Osteocyte (in vitro differentiated cells): ENCODE measurements at places on chromosomes 13 and 19. TPM values are rescaled to one million over a fixed set of nuclear protein-coding genes. Genes with fewer than 3 reads are reported as not detected.

DNA sequence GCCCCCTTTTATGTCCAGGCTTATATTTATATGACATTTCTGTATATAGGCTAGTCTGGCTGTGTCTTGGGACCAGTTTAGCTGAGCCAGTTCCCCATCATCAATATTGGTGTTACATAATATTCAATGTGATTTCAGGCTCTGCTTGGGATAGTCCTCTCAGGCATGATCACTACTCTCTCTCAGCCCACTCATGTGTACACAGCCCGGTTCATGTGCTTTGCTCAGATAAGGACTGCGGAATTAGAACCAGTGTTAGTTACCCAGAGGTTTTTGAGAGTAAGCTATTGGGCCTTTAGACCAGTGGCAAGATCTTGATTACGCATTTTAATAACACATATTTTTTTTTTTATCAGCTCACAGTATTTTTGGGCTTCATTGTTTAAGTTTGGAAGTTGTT, 219.9 kb downstream of the GPC5 start:
- DNase-seq: no peak

- no peak for DNase-seq
Observed at GRCh38 chr13:39688699-39689405, 33.4 kb downstream of the COG6 start.

Gene CEACAM1
- not detected in 2 replicates for total RNA-seq

DNA sequence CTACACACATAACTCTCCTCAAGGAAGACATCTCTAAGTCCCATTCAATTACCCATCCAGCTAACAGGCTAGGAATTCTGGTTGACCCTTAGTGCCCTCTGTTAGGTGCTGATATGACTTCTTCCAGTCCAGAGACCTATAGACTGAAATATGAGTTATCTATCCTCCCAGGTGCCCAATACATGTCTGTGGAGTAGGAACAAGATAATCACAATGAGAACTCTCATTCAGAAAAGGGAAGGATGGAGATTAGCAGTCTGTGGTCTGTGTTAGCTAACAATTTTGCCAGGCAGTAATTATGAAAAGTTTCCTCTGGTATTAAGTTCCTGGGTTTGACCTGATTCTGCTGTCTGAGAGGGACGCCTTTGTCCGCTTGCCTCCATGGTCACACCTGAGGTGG, 44.2 kb upstream of the SLAIN1 start:
- DNase-seq: no peak

DNA sequence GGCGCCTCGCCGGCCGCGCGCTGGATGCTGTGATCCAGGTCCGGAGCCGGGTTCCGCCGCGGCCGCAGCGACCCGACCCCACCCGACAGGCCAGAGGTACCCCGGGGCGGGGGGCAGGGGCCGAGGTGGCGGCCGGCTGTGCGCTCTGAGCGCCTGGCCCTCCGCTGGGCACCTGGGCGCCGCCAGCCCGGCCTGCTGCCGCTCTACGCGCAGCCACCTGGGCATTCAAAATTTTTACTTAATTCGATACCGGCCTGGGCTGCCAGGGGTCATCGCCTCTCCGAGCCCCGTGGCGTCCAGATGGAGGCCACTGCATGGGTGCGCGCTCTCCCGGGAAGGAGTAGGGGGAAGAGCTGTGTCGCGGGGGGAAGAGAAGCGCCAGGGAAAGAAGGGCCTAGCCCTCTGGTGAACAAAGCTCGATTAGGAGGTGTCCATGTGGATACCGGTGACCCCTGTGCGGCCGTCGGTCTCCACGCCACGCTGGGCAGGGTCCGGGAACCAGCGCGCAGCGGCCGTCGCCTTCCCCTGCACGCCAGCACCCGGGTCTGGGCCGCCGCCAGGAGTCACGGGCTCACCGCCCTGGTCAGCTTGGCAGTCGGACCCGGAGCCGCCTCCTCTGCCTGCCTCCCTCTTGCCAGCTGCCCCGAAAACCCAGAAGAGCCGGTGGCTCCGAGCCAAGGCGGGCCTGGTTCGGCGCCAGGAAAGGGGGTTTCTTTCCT, 666 bp downstream of the BIVM start:
- DNase-seq: peak; percentile 86

Gene TEX29
- total RNA-seq: 1.9 TPM in 1 of 2 replicates, not detected in the other

DNA sequence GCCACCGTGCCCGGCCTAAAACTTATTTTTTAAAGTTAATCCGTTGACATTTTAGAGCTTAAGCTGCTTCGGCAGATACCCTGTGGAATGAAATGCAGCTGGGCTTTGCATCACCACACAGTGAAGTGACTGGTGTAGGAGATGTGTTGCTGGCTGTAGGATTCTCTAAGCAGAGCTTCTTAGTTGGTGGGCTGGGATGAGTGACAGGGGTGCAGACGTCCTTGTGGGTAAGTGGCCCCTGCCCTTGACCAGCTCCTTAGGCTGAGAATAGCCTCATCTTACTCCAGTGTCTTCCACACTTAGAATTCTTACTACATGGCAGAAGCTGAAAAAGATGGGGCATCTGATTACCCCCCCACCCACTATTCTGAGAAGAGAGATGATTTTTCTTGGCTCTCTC, 11.6 kb downstream of the GATAD2A start:
- DNase-seq: no peak

DNA sequence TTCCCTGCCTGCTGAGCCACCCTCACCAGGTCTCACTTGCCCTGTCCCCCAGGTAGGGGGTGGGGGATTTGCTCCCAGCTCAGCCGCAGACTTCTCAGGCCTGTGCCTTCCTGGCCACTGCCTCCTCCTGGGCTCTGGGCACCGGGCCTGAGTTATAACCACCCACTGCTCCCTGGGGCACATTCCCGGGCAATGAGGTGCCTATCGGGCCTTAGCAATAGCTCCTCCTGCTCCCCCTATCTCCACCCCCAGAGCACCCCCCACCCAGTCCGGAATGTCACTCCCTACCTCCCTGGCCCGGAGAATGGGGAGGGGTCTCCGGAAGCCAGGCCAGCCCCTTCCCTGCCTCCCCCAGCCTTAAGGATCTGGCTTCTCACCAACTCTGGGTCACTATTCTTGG, at the start of gene KLK5:
Gene KLK5, minus strand, starts transcription at position 129 of the 400 bp plus-strand sequence. CDS start 381 bp downstream, outside the sequence.
- no peak for DNase-seq

- DNase-seq: no peak
Observed at GRCh38 chr13:100040196-100040595, 48.7 kb upstream of the PCCA start.

Gene TMEM238
- 0.70 and 1.1 TPM in 2 replicates for total RNA-seq

GRCh38 chr19:1780272-1780958, 27.1 kb downstream of the ONECUT3 start:
- DNase-seq: no peak

DNA sequence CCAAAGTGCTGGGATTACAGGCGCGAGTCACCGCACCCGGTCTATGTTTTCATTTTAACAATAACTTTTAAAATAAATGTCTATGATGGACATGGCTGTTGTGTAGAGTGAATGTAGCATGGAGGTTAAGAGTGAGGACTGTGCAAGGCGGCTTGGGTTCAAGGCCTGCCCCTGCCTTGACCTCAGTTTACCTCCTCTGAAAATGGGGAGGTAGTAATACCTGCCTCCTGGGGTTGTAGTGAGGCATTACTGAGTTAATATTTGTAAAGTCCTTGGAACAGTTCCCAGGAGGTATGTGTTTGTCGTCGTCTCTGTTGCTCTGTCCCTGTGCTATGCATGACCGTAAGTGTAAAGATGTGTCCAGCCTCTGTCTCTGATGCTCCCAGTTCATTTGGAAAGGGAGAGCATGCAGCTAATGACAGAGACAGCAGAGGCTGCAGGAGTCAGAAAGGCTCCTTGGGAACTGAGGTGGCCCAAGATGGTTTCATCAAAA, 9.4 kb downstream of the GARRE1 start:
- DNase-seq: no peak

GRCh38 chr13:79393564-79394249, 12.3 kb downstream of the RBM26 start:
- DNase-seq: peak; percentile 87

Gene SBK2
- total RNA-seq: not detected in 2 replicates

Gene GRK1
- 0.24 TPM in 1 of 2 replicates, not detected in the other for total RNA-seq

DNA sequence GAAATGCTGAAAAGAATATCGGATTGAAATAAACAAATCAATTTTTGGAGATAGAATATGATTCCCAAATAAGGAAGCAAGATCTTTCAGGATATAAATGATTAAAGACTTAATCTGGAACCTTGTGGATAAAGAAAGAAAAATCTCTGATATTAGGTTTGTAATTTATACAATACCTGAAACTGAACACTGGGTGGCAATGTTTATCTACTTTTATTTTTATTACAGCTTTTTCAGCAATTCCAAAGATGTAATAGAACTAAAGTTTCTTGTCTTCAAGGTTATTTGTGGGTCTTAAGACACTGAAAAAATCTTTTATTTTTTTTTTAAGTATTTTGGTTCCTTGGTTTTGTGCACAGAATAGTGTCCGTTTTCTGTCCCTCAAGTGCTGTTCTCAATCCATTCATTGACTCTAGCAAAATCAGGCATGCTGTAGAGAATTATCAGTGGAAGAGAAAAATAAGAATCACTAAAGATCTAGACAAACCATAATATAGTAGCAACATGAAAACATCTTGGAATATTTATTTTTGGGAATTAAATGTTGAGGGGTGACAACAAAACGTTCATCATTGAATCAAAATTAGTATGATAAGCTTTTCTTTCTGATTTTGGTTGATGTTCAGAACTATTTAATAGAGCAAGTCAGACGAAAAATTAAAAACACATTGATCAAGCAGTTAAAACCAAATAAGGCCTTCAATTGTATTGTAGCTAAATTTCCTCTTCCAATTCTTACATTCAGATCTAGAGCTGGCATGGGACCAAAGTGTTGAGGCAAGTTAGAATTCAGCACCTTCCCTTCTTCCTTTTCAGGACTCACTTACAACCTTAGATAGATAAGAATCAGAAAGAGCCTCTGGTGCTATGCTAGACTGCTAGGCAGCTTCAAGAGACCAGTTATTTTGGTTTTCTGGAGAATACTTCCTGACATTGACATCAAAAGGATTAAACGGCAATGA, 704.4 kb upstream of the PCDH20 start:
- DNase-seq: no peak

Gene NKG7
- not detected in 2 replicates for total RNA-seq

DNA sequence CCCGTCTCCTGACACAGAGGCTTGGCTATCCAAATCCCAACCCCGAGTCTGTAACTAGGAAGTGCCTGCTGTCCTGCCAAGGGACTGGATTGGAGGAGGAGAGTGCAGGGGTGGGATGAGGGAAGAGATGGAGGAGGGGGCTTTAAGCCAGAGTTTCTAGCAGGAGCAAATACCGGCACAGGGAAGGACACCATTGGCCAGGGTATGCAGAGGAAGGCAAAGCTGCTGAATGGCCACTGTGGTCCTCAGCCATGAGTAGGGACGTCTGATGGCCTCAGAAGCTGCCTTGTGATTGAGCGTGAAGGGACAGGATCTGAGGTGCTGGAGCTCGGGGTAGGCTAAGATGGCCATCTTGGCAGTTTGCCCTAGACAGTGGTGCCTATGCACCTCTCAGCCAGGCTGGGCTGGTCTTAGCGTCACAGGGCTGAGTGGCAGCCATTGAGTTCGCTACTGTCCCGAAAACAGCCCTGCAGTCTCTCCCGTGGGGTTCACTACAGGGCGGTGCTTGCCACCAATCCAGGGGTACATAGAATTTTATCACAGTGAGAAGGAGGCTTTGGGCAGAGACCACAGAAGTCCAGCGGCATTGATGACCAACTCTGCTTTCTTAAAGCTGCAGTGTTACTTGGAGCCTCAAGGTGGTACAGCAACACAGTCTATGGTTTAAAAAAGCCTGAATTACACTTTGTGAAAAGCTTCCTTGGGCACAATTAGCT, 61.8 kb downstream of the AKAP11 start:
- DNase-seq: no peak

Gene MTIF3
- total RNA-seq: 38.9 and 41.6 TPM in 2 replicates

Gene NECTIN2
- 117 TPM in 2 replicates for total RNA-seq

Gene ZBTB32
- not detected in 2 replicates for total RNA-seq

Gene NLRP5
- total RNA-seq: not detected in 2 replicates

DNA sequence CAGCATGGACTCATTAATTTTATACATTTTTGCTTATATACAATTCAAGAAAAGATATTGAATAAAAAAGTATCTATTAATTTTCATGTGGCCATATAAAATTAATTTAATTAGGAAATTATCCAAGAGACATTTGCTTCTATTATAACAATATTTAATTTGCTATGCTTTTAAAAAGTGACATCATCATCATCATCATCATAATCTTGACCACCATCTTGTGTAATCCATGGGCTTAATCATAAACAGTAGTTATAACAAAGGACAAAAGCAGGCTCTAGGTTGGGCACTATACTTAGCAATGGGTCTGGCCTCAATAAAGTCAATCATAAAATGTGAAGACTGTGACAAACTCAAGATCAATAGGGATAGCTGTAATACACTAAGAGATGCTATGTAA, 1031.6 kb downstream of the SLITRK1 start:
- no peak for DNase-seq

DNA sequence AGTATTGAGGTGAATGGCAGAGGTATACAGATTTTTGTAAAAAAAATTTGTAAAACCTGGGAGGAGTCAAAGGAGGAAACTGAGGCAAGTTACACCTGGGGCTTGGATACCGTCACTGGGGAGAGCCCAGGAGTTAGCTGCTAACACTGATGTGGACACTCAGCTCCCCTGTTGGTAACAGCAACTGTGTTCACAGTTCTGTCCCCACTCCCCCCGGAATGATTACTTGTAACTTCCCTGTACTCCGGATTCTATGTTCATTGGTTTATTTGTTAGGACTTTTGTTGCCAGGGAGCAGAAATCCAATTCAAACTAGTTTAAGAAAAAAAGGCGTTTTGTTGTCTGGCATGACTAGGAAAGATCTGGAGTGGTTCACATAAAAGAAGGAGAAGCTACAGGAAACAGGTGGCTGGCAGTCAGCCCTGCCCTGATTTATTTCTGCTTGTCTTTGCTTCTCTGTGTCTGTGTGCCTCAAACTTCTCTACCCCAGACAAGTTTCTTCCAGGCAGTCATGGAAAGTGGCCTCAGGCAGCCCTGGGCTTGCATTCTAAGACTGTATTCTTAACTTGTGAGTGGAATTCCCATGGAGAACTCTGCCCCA, 2.3 kb upstream of the GPR12 start:
- DNase-seq: no peak

DNA sequence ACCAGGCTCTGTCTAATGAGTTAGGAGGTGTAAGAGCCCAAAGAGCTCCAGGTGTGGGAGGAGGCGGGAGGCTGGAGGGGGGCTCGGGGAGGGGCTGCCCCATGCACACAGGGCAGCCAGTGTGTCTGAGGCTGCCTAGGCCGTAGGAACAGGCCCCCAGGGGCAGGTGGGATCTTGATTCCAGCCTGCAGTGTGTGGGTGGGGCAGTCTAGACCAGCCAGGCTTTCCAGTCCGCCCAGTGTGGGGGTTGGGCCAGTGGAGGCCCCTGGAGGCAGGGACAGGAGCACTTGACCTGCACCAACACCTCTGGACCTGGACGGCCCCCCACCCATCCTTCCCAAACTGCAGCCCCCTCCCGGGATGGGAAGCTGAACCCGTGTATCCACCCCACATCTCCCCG, 5.4 kb upstream of the CAMSAP3 start:
- no peak for DNase-seq
